Activated T-helper 1 cell treated with anti-CD3 and anti-CD28 coated beads, Interleukin-2, amount 50 U/mL, for 16 hours (primary cell): ENCODE measurements at places on chromosomes 3 and 15.

DNA sequence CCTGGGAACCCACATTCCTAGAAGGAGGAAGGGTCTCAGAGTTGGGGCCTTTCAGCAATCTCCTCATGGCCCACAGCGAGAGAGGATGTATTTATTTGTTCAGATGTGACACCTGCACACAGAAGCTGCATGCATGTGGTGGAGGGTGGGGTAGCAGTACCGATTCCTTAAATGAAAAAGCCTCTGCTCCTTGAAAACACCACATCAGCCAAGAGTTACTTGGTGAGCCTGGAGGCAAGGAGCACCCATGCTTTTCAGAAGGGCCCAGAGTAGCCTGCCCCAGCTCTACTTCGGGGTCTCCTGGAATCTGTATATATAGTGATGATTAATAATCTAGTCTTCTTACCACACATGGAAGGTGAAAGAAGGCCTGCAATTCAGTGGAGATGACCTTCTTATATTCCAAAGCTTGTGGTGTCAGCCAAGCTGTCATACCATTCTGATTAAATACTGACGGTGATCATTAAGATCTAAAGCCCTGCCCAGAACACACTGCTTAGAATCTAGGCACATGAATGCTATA, 33.5 kb downstream of the SEMA6D start:
- no peak for DNase-seq

- DNase-seq, result no peak
Measured at GRCh38 chr3:123493912-123494311, 45.0 kb upstream of the ADCY5 start.

GRCh38 chr15:85047271-85047948, 65.8 kb downstream of the PDE8A start:
- no peak for DNase-seq

DNA sequence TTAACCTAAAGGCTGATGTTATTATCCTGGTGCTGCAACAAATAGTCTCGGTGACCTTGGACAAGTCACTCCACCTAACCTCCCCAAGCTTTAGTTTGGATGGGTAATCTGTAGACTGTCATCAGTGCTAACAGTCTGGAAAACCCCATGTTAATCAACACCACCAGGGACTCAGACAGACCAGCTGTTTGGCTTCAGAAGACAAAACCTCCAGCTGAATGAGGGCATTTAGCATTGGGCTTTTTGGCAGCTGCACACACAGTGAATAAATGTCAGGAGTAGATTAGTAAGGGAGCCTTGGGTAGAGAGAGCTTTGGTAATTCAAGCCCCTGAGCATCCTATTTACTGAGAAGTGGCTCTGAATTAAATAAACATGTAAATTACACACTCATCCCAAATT, 24.9 kb upstream of the C3orf80 start:
- no peak for DNase-seq

- DNase-seq, result no peak
Measured at GRCh38 chr15:52517014-52517413, 11.7 kb downstream of the MYO5A start.

DNA sequence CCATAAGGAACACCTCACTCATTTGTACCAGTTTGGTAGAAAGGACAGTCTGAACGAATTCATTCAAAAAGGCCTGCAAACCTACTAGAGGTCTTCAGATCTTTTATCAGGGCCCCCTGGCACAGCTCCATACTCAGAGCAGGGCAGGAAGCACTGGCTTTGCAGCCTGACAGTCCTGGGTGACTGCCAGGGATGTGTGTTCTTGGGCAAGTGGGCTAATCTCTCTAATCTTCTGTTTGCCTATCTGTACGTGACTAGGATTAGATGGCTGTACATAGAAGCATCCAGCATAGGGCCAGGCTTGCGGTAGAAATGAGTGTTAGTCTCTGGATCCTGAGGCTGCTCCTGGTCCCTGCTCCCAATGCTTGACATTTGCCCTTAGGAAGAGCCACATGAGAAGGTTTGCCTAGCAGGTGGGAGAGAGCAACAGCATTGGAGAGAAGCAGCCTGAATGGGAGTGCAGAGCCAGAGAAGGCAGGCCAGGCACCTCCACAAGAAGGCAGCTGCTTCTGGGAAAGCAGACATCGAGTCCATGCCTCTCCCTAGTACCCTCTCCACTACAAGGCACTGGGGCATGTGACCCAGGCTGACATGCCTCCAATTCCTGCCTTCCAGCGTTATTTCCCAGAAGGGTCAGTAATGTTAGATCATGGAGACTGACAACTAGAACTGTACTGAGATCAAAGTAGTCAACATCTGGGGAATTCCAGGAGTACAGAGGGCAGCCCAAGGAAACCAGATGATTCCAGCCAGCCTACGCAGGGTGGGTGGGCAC, 1.0 kb upstream of the CXCR6 start:
- no peak for DNase-seq

- no peak for DNase-seq
Measured at GRCh38 chr3:34012102-34012461, 213.7 kb downstream of the PDCD6IP start.

DNA sequence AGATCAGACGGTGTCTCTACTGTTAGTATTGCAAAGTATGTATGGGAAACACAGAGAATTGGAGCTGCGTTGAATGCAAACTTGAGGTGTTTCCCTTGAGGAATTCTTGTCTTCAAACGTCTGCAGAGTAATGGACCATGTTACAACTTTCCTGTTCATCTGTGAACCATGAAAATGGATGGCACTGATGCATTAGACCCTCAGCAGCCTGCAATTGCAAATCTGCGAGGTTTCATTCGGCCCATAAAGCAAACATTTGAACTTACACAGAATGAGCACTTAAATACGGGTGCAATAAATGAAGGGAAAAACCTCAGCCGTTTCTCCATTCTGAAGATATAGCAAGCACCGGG, 49.7 kb downstream of the LRRN1 start:
- DNase-seq, result no peak

DNA sequence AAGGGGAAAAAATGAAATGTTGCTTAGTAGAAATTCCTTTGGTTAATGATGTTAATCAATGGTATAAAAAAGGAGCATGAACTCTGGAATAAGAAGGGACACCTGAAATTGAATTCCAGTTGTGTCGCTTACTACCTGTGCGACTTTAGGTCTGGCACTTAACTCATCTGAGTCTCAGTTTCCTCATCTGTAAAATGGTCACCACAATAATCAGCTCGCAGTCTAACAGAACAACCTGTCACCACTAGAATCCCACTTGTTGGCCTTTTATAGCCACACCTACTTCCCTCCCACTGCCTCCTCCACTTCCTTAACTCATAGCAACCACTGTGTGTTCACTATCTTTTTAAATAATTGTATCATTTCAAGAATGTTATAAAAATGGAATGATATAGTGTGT, 2.5 kb downstream of the PLAAT1 start:
- no peak for DNase-seq

DNA sequence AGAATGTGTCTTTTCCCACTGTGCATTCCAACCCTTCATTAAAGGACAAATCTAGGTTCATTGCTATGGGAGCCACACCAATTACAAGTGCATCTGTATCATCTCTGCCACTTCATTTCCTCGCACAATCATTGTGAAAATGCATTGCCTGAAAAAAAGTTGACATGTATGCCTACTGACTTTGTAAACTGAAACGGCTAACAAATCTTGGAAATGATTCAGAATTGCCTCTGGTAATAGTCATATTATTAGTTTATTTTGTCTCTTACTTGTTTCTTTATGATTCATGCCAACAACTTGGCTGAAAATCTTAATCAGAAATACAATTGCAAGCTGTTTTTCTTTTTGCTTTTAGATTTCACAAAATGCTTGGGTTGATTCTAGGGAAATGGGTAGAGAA, 497.1 kb downstream of the ZIC1 start:
- no peak for DNase-seq

GRCh38 chr3:59247402-59247841, 197.6 kb upstream of the CFAP20DC start:
- DNase-seq, result no peak

DNA sequence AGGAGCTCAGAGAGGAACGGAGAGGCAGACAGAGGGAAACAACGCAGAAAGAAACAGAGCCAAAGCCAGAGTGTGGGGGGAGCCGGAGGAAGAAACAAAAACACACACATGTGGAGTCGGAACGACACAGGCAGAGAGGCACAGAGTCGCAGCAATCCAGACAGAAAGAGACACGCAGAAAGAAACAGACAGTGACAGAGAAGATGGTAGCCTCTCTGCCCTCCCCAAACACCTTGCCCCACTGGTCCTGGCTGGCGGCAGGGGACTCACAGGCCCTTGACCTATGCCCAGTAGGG, 1.7 kb downstream of the NCKIPSD start:
- no peak for DNase-seq

DNA sequence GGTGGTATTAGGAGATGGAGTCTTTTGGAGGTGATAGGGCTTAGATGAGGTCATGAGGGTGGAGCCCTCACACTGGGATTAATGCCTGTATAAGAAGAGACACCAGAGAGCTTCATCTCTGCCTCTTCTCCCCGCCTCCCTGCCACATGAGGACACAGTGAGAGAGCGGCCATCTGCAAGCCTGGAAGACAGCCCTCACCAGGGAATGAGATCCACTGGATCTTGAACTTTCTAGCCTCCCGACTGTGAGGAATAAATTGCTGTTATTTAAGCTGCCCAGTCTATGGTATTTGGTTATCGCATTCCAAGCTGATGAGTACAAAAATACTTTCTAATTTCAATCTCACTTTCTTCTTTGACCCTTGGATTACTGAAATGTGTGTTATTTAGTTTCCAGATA, 121.4 kb downstream of the OCA2 start:
- DNase-seq, result no peak

GRCh38 chr15:77817434-77817833, 184.7 kb upstream of the LINGO1 start:
- DNase-seq, result no peak

DNA sequence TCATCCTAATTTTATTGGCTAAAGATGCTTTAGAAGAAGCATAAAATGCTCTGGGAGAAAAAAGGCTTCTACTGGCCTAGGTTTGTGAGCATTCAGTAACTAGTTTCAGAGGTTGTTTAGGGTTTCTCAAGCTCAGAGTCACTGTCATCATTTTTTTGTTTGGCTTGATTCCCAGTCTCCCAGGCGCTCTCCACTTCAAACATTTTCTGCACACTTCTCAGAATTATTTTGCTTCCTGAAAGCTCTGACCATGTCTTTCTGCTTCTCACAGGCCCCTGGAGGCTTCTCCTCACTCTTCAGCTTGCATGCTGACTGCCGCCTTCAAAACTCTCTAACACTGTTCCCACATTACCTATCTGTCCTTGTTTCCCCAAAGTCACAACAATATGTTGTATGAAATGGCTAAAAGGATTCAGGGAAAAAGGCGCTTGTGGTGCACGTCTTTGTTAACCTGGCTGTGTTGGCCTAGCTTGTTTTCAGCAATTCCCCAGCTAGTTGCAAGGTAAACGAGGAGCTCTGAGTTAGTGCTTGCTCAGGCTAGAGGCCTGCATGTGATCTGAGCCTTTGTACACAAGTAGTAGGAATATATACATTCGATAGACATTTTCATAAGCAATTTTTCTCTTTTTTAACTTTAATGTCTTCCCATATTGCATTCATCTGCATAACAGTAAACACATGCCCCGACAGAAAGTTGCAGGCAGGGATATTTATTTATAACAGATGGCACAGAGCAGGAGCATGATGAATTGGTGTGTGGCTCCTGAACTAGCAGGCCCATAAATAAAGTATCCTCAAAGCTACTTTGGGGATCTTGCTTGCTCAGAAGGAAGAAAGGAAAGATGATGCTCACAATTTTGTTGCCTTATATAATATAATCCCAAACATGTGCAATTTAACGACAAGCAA, 129.2 kb upstream of the DPH6 start:
- DNase-seq, result no peak

- DNase-seq, result no peak
Measured at GRCh38 chr3:191397771-191398170, 63.2 kb upstream of the PYDC2 start.

- DNase-seq, result no peak
Measured at GRCh38 chr3:117688583-117688982, 979.0 kb downstream of the TUSC7 start.

GRCh38 chr3:20935791-20936190, 749.8 kb upstream of the SGO1 start:
- no peak for DNase-seq

DNA sequence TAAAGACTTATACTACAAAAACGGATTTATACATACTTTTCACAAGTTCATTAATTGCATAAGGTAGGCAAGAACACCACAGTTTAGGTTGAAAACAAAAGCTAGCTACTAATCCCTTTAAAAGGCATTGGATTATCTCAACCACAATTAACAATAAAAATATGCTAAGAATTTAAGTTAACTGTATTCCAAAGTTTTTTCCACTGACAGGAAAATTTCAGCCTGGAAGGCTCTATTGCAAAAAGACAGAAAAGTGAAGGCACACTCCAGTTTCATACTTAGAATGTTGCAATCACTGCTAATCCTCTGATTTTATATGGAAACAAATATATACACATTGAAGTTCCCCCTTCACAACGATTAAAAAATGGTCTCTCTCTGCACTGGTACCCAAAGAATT, 71.5 kb downstream of the TJP1 start:
- no peak for DNase-seq

DNA sequence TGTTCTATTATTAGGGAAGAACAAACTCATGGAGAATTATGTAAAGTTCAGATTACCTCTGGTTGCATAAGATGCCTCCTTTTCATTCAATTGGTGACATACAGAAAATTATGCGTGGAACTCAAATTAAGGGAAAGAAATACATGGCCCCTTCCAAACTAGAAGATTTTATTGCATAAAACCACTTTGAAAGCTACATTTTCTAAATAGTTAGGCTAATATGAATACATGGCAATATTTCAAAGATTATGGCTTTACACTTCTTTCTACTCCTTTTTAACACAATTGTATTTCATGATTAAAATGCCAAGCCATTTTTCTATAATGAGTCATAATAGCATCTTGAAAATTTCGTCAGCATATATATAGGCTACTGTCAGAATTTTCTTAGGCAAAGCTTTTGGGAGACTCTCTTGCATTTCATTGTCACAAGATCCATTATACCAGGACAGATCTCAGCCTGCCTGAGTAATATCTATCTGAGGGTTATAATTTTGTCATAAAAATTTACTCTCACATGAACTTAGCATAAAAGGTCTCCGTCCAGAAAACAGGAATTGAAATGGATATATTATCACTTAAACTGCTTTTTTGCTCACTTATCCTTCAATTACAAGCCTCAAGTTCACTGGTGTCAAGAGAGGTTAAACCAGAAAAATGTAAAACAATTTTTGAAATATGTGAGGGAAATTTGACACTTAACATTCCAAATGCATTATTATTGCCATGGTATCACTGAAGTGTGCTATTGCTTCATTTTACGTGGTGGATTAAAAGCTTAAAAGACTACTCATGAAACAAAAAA, 37.1 kb downstream of the CPA3 start:
- DNase-seq, result no peak

- DNase-seq, result no peak
Measured at GRCh38 chr3:100436951-100437350, 35.6 kb downstream of the LNP1 start.
